ENCODE measurements at places on chromosomes 2 and 18.

- no peak for DNase-seq
Measured at GRCh38 chr18:41643427-41643826, 311.6 kb upstream of the PIK3C3 start.

- no peak for DNase-seq
Measured at GRCh38 chr2:129712676-129712985, 266.8 kb upstream of the RAB6C start.

DNA sequence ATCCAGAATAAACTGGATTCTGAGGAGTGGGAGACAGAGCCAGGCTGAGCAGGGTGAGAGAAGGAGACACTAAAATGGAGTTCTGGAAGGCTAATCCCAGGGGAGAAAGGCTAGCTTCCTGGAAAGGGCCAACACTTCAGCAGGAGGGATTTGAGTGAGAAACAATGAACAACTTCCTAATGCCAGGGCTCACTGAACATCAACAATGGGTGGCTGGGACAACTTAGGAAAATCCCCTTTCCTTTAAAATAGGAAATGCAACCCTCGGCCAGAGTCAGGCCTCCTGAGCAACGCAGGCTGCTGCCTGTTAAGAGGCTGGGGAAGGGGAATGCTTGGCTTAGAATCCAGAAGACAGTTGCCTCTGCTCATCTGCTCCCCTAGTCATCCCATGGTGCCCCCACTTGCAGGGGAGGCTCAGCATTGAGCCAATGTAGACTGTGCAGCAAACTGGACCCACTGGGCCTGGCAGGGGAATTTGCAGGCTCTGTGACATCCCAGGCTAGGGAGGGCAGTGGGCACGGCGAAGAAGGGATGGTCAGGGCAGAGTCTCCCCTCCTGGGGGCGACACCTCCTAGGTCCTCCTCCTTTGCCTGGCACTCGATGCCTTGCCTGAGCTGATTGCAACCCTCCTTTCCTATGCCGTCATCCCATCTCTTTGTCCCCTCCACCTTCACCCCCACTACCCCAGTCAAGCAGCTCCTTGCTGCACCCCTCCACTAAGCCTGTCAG, 182.5 kb downstream of the TNS1 start:
- DNase-seq, result no peak

- no peak for DNase-seq
Measured at GRCh38 chr18:21330122-21330701, 88.2 kb downstream of the GREB1L start.

GRCh38 chr2:73337828-73338227, 44.5 kb upstream of the EGR4 start:
- no peak for DNase-seq

DNA sequence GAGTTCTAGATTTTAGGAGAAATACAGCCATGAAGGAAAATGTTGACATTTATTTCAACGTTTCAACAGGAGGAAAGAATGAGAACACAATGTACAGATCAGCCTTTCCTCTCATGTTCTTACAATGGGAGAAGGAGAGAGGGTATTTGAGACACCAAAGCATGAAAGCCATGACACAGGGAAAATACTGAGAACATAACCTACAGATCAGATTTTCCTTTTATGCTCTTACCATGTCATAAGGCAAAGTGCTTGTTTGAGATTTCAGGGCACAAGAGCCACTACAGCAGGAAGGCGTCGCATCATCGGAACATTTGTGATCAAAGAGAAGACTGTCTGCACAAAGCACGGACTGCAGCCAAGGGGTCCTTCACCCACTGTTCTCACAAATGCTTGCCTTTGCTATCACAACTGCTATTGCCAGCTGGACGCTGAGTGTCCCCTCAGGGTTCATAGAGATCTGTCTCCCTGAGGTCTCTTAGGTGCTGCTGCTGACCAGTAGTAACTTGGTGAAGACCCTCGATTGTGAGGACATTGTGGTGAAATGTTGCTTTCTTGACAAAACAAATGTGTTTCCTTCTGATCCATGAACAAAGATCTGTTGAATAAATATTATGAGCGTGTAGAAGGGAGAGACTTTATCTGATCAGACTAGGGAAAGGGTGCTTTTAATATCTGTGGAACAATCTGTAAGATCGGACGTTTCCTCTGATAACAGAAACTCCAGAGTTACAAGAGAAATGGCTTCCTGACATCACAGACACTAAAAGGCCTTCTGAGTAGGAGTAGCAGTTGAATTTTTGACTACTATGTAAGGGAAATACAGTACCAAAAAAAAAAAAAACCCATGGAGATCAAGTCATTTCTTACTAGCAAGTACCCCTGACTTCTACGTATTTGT, 6.4 kb upstream of the IL1RL1 start:
- no peak for DNase-seq

- DNase-seq, result no peak
Measured at GRCh38 chr18:73638709-73639108, 508.9 kb downstream of the FBXO15 start.

DNA sequence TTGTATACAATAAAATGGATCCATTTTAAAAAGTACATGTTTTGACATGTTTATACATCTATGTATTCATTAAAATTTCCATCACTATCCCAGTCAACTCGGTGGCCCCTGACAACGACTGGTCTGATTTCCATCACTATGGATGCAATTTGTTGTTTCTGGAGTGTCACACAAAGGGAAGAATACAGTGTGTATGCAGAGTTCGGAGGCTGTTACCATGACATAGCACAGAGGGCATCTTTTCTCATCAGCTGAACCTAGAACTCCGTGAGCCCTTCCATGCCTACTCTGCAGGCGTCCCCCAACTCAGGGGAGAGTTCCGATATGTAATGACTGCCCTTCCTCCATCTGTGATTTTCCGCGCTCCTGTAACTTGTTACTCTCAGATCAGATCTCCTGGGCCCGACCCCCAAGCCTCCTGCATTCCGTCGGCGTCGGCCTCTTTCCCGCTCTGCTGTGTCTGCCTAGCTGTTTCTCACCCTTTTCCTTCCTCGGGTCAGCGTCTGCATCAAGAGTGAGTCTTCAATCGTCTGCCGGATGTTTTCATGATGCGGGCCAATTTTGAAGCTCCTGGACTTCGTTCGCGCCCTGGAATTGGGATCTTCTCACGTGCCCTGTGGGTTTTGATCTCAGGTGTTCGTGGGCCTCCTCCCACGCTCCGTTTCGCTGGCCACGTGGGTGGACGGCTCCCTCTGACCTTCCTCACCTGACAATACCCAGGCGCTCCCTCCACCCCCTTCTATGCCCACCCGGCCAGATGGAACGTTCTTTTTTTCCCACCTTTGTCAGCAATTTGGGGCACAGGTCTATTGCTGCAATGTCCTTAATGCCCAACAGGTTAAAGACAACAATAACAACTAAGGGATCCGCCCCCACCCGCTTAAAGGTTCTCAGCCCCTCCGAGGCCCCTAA, 161.0 kb downstream of the TWIST2 start:
- no peak for DNase-seq

DNA sequence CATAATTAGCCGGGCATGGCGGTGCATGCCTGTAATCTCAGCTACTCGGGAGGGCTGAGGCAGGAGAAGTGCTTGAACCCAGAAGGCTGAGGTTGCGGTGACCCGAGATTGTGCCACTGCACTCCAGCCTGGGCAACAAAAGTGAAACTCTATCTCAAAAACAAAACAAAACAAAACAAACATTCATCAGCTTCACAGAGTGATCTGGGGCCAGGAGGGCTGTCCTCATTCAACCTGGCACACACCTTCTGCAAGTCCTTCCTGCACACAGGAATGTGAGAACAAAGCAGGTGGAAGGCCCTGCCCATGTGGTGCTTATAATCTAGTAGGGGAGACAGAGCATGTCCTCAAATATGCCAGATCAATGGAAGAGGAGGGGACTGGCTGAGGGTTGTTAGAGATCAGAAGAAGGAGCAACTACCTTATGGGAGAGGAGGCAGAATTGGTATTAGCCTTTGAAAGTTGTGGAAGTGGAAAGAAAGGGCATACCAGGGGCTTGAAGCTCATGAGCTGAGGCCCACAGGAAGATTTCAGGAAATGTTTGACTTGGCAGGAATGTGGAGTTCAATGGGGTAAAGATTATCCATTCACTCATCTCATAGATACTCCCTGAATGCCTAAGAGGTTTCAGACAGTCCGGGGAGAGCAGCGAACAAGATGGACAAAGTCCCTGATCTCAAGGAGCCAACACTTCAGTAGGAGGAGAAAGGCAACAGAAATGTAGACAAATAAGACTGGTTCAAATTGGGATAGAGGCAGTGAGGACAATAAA, 155.3 kb upstream of the SIX3 start:
- no peak for DNase-seq

DNA sequence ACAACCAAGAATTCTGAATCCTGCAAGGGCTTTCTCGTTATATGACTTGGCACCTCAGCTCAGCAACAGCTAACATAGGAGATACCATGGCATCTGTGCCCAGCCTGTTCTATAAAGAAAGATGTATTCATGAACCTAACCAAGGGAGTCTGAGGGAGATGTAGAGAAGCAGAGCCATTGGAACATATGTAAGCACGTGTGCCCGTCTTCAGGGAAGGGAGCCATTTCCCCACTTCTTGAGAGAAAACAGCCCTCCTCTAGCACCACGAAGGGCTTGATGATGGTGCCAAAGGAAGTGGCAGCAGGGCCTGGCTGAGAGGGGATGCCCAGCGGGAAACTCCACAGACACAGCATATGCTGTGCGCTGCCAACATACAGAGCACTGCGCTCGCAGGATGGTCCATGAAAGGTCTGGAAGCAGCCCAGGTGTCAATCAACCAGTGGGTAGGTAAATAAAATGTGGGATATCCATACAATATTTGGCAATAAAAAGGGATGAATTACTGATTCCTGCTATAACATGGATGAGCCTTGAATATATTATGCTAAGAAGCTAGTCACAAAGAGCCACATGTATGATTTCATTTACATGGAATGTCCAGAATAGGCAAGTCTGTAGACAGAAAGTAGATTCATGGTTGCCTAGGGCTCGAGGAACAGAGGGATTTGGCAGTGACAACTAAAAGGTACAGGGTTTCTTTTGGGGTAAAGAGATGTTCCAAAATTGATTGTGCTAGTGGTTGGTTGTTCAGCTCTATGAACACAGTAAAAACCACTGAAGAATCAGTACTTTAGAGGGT, 16.1 kb downstream of the TMEM247 start:
- no peak for DNase-seq

GRCh38 chr2:238502956-238503791, 76.4 kb downstream of the ASB1 start:
- no peak for DNase-seq

GRCh38 chr2:176763851-176764404, 448.7 kb upstream of the HNRNPA3 start:
- DNase-seq, result peak; percentile 20

GRCh38 chr2:149002891-149003740, 35.4 kb upstream of the LYPD6B start:
- DNase-seq, result no peak

DNA sequence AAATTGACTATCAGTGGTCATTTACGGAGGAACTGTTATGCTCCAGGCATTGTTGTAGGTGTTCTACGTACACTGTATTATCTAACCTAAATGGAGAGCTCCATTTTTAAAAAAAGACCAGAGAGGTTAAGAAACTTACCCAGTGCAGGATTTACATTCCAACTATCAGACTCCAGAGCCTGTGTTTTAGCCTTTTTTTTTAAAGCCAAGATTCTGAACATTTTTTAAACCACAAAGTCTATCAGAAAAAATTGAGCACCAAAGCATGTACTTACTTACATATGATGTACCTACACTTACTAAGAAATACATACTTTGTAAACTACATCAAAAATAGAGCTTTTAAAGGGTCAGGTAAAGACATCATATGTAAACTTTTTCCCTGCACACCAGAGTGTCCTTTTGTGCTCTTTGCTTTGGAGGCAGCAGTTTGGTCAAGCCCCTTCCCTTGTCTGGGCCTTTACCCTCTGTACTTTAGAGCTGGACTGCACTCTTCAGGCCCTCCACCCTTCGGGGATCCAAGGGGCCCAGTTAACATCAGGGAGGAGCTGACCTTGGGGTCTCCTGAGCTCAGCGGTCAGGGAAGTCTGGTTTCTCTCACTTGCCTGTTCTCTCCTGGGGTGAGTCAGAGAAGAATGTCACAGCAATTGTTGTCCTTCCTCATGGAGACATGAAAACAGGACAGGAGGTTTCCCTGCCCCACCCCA, 58.4 kb downstream of the ITGB1BP1 start:
- no peak for DNase-seq

DNA sequence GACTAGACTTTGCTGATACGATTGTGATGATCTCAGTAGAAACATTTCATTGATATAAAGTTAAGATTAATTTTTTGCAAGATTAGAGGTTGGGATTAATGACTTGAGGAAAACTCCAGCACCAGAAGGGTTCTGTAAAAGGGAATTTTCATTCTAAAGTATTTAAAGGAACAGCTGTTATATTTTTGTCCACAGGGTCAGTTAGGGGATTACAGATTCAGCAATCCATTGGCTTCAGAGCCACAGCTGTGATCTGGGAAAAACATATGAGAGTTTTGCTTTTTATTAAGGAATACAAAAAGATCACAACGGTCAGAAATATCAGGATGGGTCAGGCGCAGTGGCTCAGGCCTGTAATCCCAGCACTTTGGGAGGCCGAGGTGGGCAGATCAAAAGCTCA, 19.6 kb upstream of the REV1 start:
- no peak for DNase-seq

DNA sequence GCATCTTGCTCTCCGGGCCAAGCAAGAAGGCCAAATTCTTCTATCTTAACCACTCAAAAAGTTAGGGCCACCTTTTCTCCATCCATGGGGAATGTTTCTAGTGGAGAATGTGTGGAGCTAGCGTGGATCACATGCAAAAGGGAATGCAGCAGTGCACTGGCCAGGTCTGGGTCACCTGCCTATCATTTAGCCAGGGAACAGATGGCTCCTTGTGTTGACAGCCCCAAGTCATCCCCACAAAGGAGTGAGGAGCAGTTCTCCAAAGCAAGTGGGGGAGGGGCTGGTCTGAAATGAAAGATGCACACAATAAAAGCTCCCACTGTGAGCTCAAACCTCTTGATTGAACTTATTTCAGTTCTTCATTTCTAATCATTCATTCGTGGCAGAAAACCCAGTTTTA, 19.1 kb downstream of the EPB41L3 start:
- DNase-seq, result no peak

GRCh38 chr2:208584378-208584985, 177.9 kb downstream of the PTH2R start:
- DNase-seq, result no peak

GRCh38 chr2:152097801-152098495, 896 bp downstream of the CACNB4 start:
- DNase-seq, result no peak

DNA sequence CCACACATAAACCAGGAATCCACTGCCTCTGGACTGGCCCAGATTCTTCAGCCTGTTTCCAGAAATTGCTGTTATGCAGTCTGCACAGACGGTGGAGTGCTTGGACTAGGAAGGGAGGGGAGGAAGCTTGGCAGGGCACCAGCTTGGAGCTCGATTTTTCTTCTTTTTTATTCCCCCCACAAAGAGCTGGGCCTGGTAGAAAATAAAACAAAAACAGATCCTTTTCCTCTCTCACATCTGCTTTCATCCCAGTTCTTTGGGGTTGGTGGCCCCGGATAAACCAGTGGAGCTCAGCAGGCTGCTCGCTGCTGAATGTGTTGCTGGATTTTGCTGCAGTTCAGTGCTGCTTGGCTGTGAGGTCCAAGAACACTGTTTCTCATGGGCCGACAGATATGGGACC, 16.0 kb downstream of the LRRTM1 start:
- DNase-seq, result no peak

Measured in AML-193 (cell line).